ENCODE measurements at places on chromosomes 3 and 15. TPM values are rescaled to one million over a fixed set of nuclear protein-coding genes. Genes with fewer than 3 reads are reported as not detected.

GRCh38 chr3:151319628-151320027, 3.0 kb upstream of the GPR87 start:
- DNase-seq, result no peak

DNA sequence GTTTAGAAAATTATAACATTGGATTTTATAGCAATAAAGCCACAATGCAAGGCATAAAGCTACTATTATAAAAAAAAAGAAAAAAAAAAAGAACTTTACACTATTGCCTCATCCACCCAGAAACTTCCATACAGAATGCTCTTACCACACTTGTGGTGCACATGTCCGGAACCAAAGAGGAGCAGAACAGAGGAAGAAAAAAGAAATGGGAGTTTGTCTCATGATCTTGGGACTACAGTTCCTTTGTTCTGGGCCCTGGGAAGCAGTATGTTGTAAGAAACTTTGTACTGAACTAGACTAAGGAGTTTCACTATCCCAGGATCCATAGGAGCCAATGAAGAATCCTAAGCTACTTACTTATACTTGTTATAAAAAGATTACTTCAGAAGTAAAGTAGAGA, 36.1 kb downstream of the FMN1 start:
- DNase-seq, result no peak

DNA sequence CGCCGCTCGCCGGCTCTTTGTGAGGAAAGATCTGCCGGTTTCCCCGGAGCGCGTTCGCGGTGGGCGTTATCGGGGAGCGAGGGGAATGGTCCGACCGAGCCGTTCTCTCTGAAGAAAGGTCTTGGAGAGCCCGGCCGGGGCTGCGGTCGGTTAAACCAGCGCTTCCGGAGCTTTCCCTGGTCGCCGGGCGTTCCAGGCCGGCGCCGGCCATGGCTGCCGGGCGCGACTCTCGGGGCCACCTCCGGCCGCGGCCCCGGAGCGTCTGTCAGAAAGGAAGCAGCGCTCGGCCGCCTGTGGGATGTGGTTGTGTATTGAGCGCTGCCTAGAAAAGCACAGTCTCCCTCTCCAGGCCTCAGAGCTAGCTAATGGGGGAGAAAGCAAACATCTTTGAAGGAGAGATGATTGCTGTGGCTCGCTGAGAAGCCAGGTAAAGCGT, 731 bp downstream of the FYTTD1 start:
- DNase-seq, result no peak

GRCh38 chr3:106783231-106783630, 594.0 kb upstream of the CCDC54 start:
- DNase-seq, result no peak

DNA sequence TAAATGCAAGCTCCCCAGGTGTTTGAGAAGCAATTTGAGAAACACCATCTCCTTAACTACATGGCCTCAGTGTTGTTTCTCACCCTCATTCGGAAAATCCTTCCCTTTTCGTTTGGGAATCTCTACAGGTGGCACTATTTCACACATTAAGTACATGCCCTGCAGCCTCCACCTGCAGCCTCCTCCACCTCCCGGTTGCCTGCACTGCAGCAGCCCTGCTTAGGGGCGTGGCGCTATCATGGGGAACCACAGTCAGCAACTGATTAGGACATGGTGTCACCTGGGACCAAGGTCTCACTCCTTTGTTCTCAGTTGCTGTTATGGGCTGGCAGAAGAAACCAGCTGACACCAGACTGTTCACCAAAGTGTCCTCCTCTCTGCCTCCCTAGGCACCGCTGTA, 11.7 kb upstream of the ZNF774 start:
- DNase-seq, result no peak

DNA sequence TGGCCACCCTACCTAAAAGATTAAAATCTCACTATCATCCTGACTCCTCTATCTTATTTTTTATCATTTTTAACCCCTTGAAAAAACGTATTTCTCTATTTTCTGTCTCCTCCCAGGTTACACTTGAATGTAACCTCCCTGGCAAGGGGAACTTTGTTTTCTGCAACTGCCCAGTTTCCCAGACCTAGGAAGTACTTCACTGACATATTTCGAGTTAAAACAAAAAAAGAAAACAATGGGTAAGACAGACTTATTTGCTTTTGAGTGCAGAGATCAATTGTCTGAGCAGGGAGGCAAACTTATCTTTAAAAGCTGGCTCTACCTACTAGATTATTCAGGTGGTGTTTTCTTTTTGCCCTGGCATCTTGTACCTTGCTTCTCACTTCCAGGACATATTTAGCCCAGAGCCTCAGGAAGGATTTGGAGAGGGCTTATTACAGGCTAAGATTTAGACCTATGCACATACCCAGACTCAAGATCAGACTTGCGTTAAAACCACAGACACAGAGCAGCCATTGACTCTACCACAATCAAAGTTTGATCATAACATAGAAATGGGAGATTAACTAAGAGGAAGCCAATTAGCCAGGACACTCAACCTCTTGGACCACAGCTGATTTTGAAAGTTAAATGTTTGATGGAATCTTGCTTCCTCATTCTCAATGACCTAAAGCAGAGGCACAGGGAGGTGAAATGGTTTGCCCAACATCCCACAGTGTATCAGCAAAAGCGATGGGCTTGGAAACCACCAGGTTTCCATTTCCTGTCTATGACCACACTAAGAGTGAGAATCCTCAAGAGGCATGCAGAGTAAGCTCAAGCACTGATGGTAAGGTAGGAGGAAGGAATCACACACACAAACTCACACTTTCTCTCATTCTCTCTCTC, 169.5 kb upstream of the THBS1 start:
- DNase-seq, result no peak

- DNase-seq, result no peak
Measured at GRCh38 chr3:59654123-59654479, 604.3 kb upstream of the CFAP20DC start.

DNA sequence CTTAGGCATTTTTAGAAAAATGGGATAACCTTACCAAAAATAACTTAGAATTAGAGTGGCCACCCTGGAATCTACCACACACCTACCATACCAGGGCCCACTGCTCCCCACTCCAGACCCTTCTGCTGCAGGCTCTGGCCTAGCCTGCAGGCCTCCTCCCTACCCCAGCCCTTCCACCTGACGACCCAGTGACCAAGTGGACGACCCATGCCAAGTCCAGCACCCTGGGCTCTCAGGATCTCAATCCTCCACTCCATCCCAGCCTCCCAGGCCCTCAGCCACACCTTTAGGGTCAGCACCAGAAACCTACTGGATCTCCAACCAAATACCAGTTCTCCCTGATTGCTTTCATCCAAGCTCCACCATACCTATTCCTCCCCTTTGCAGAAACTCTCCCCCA, 145.8 kb downstream of the TPRA1 start:
- peak; percentile 65 for DNase-seq

DNA sequence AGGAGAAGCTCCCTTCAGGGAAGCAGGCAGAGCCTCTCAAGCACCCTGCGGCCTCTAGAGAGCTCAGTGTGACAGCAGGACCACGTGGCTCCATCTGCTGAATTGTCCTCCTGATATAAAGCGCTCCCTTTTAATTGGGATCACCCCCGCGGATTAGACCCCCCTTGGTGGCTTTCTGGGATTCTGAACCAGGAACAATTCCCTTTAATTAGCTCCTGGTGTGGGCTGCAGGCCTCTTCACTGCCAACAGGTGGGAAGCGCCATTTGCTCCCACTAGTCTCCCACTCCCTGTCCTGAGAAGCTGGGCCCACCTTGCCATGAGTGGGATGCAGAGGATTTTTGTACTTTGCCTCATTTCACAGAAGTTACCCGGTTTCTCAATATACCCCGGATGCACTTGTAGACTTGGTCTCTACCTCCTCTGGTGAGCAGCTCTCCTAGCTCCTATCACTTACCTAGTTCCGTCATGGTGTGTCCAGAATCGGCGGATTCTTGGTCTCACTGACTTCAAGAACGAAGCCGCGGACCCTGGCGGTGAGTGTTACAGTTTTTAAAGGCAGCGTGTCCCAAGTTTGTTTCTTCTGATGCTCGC, 592 bp downstream of the PGPEP1L start:
- DNase-seq, result peak; percentile 60

DNA sequence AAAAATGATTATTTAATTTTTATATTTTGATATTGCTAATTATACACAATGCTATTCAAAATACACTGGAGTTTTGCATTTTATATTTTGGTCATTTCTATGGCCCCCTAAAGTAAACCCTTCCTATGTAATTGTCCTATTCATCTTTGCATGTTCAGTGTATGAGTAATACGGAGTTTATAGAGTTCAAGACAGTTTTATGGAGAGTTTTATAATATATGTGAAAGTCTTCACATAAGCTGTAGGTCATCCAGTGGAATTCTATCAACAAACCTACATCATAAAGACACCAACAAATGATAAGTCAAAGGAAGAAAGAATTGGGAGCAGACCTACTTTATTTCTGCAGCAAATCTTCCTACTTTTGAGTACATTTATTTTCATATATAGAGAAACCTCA, 1200.4 kb upstream of the EPHA6 start:
- no peak for DNase-seq

GRCh38 chr3:71262364-71263265, 320.9 kb downstream of the FOXP1 start:
- no peak for DNase-seq

DNA sequence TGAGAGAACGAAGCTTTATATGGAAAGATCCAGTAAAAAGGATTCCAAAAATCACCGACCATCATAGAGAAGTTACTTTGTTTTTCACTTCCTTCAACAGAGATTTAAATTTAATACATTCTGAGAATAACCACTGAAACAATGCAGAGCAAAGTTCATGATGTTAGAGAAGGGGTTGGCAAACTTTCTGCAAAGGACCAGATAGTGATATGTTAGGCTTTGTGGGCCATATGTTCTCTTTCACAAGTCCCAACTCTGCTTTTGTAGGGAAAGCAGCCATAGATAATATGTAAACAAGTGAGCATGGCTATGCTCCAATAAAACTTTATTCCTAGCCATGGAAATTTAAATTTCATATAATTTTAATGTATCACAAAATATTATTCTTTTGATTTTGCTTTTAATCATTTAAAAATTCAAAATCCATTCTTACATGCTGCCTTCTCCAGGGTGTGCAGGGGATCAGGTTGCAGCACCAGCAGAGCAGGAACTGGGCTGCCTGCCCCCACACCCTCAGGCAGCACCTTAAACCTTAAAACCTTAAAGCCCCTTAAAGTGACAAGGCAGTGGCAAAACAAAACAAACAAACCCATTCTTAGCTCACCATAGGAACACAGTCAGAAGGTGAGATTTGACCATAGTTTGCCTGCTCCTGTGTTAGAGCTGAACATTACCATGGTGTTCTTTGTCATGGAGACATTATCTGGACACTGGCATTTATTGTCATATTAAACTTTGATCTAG, 16.9 kb upstream of the IGSF10 start:
- no peak for DNase-seq

DNA sequence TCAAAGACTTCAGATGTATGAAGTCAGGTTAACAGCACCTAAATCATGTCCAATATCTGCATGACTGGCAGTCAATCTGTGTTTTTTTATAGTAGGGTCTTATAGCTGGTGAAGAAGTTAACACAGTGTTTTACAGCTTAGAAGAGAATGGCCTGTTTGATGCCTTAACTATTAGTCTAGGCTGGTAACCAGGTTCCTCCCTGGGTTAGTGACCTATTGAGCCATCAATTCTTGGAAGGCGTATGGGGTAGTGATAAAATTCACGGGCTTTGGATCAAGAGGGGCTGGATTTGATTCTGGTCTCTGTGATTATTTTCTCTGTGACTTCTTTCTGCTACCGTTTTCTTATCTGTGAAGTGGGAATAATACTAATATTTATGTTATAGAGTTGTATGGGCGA, 16.0 kb upstream of the TNFSF10 start:
- no peak for DNase-seq

GRCh38 chr15:69881302-69881670, 216.4 kb downstream of the TLE3 start:
- no peak for DNase-seq

DNA sequence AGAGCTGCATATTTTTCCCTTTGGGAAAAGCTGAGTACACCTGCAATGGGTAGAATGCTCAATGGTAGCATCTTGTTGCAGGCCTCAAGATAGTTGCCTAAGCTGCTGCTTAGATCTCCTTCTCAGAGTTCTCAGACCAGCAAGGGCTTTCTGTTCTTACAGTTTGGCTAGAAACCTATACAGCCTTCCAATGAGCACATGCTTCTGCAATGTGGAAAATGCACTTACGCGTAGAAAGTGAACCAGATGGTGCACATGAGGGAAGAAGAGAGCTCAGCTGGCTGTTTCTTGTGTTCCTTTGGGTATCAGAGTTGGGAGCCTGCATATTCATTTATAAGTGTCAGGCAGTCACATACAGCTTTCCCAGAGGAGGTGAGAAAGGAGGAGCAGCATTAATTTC, 136.4 kb downstream of the B3GALNT1 start:
- DNase-seq, result no peak

DNA sequence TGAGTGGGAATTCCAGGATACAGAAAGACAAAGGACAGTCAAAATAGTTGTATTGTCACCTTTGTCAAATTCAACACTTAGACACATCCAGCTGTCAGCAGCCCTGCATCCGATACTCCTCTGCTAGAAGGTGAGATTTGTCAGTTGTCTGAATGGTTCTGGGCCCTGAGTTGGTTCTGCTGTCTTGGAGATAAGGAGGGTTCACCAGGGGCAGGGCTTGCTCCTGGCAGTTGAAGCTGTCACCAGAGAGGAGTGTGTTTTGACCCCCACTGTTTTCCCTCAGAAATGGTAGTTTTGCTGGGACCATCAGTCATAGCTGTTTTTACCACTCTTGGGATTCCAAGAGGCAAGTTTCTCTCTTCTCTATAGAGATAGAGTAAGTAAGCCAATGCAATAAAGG, 3.2 kb upstream of the KY start:
- DNase-seq, result peak; percentile 51

GRCh38 chr3:107993771-107994170, 97.1 kb downstream of the CD47 start:
- no peak for DNase-seq

- no peak for DNase-seq
Measured at GRCh38 chr3:57791245-57791644, 35.1 kb downstream of the SLMAP start.

DNA sequence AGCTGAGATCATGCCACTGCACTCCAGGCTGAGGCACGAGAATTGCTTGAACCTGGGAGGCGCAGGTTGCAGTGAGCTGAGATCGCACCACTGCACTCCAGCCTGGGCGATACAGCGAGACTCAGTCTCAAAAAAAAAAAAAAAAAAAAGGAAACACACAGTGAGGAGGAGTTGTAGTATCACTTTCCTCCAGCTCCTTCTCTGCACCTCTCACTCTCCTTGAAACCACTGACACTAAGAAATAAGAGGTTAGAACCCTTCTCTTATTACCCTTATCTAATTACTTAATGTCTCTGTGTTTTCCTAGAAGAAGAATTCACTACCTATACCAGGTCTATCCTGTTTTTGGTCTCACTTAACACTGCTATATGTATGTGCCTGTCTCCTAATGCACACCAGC, 31.7 kb downstream of the RAB27A start:
- no peak for DNase-seq

The CD96 gene
- not detected for total RNA-seq

The UPK1B gene
- total RNA-seq, result not detected

The SLC7A14 gene
- 1.8 TPM for total RNA-seq

The CD200R1 gene
- not detected for total RNA-seq

The KNG1 gene
- not detected for total RNA-seq

The ALPK3 gene
- 0.37 TPM for total RNA-seq

The HCN4 gene
- not detected for total RNA-seq

The ACKR2 gene
- total RNA-seq, result 0.19 TPM

The BHLHE40 gene
- total RNA-seq, result 34.1 TPM

The SCN5A gene
- not detected for total RNA-seq

The PRSS50 gene
- not detected for total RNA-seq

The GNAT1 gene
- total RNA-seq, result not detected

The TTLL13 gene
- total RNA-seq, result not detected

The SLC28A2 gene
- not detected for total RNA-seq

The CERS3 gene
- total RNA-seq, result not detected

The NRG4 gene
- not detected for total RNA-seq

The ERICH6 gene
- total RNA-seq, result 0.83 TPM

Data from osteocyte (in vitro differentiated cells).